ENCODE measurements at places on chromosomes 4 and X.
A peak's percentile ranks its signal among the peaks of the same experiment; 100 is the strongest.

DNA sequence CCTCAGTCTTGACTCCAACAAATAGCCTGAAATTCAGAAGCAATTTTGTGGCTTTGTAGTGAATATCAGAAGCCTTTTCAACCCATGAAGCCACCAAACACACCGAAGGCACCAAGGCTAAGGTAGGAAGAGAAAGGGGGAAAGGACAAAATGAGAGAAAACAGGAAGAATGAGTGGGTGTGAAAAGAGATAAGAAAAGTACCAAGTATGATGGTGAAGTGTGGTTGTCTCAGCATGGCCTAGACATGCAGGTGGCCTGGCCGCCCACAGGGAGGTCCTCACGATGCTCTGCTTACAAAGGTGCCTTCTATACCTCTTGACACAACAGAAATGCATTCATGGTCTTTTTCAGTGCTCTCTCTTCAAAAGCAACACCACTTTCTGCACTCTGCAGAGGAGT is 34.9 kb downstream of the ACSL1 start:
- no peak for DNase-seq

DNA sequence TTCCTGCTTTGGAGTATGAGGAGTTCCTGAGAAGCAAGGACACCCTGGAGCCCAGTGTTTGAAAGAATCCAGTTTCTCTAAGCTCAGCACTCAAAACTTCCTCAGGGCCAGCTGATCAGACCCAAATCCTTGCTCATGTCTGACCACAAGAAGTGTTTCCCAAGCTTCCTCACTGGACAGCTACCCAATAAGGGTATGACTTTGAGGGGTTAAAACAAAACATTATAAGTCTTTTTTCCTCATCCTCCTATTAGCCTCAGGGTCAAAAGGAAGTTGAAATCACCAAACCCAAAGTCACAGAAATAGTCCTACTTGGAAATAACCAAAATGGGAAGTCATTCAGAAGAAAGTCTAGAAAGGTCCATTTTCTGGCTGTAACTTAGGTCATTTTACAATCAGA is 13.7 kb downstream of the ZBTB33 start:
- DNase-seq, result no peak

- DNase-seq, result no peak
These were observed 225.6 kb upstream of the LCORL start for GRCh38 chr4:18247189-18247588.

DNA sequence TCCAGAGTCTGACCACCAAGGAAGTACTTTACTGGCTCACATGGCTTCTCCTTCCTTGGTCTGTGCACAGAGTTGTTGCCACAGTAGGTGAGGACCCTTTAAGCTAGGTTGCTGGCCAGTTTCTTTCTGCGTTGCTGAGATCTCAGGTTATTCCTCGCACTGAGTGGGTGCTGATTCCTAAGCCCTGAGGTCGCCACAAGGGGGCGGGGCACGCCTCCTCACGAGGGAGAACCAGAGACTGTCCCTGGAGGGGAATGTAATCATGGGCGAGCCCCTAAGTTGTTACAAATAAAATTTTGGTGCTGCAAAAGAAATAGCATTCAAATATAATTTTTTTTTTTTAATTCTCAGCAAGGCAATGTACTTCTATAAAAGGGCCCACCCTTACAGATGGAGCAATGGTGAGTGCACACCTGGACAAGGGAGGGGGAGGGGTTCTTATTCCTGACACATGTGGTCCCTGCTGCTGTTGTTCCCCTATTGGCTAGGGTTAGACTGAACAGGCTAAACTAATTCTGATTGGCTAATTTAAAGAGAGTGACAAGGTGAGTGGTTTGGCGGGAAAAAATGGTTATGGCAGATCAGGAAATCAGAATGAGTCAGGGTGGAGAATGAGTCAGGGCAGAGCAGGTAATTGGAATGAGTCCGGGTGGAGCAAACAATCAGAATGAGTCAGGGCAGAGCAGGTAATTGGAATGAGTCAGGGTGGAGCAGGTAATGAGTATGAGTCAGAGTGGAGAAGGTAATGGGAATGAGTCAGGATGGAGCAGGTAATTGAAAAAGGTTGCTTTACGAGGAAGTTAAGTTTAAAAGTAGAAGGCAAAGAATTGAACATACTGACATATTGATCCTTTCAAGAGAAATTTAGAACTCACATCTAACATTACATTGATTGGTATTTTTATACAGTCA is 107.5 kb downstream of the VSIG4 start:
- DNase-seq, result no peak

DNA sequence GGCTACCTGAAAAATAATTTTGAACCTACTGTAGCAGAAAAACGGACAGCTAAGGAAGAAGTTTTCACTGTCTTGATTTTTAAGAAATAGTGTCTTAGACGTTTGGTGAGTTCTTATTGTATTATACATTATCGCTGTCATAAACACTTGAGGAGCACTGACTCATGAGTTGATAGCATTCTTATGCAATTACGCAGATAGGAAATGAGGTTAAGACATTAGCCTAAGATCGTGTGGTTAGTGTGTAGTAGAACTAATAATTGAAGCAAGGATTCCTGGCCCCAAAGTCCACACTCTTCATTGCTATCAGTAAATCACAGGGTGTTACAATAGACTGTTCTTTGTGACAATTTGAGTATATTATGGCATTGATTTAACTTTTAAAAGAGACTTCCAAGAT is 238.1 kb downstream of the ARAP2 start:
- peak; percentile 29 for DNase-seq

DNA sequence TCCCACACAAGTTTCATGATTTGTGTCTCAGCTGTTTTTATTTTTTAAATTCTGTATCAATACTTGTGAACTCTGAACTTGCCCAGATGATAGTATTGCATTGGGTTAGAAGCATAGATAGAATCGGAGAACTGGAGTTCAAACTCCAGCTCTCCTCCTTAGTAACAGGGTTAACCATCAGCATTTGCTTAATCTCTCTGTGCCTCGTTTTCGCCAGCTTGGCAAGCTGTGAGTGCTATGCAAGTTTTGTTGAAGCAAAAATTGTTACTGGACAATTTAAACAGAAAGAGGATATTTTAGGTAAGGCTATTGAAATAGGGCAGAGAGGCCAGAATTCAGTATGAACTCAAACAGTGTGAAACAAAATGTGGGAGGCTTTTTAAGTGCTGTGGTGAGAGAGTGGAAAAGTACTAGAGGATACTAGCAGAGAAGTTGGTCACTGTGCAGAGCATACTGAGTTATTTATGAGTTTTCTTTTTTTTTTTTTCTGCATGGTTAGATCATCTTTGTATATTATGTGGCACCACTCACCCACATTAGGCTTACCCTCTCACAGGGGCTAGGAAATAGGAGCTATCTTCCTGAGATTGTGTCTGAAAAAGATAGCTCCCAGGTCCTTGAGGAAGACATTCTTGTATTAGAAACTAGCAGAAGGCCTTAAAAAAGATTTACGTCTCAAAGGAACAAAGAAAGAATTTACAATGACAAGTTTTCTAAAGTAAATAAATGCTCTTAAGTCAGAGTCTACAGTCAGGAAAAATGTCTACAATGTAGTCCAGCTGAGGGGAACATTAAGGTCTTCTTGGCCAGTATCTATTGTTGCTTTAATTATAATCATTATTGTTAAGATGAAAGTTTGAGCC is 1126.6 kb downstream of the FAT4 start:
- peak; percentile 9 for DNase-seq

DNA sequence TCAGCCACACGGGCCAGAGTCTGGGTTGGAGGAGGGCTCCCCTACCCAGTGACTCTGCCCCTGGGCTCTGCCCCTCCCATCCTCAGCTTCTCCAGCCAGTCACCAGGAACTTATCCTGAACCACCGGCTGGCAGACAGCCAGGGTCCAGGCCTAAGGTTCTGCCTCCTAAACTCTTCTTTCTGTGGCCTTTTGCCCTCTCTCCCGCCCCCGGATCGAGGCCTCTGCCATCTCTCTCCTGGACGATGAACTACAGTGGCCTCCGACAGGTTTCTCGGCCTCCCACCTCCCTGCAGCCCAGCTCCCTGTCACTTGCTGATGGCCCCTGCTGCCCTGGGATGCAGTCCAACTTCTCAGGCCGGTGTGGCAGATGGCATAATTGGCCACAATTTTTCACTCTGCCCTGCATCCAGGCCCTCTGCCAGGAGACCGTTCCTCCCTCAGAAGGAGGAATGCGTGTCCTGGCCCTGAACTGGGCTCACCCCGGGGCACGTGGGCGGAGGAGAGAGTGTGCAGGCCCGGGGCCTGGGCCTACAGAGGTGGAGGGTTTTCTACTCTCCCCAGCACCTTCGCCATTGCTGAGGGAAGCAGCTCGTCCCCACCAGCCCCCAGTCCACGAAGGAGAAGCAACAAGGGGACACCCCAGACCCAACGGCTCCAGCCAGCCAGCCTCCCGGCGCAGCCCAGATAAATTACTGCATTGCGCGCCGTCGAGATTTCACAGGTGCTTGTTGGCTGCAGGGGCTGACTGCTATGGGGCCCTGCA is 81.9 kb upstream of the LRPAP1 start:
- no peak for DNase-seq

- DNase-seq, result no peak
These were observed 9.4 kb upstream of the TIMP1 start for GRCh38 chrX:47572773-47573340.

DNA sequence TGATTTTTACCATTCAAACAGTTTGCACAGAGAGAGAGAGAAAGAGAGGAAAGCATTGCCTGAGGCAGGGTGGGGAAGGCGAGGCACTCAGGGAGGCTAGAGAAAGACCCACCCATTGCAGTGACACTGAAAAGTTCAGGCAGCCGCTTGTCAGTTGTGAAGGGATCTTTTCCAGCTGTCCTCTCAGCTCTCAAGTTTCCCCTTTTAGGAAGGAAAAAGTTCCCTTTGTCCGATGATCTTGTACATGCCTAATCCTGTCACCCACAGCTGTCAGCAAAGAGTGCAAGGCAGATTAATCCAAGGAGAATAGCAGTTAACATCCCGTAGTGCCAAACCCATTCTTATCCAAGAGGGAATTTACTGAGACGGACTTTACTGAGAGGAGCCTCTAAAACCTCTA is 255.0 kb downstream of the MAGEB5 start:
- DNase-seq, result no peak

- no peak for DNase-seq
These were observed 9.0 kb upstream of the SLC26A1 start for GRCh38 chr4:1002131-1002630.

DNA sequence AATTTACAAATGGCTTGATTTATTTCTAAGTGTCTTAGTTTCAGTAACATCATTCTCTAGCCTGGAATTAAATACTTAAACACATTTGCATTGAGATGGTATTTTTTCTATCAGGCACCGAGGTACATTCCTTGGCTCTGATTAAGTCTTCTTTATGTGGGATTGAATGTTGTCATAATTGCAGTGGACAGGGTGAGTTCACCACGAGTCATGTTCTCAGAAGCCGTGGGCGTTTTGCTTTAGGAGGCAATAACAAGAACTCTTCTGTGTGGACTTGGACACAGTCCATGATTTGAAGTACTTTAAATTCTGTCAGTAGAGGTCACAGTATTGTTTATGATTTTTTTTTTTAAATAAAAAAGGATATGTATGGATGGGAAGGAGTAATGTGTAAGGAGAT is 57.1 kb upstream of the EFHC2 start:
- DNase-seq, result peak; percentile 90

DNA sequence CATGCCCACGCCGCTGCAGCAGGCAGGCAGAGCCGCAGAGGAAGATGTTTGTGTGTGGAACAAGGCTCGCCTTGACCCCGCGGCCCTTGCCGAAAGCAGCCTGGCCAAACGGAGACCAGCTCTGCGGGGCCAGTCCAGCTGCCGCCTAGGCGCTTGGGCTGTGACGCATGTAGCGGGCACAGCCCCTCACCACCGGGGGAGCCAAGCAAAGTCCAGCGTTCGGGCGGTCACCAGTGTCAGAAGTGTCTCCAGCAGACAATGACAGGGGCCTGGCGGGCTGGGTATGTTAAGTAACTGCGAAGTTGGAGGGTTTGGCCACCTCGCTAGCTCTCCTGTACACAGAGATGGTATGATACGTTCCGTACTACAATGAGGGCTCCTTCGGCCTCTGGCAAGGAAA is 1.3 kb downstream of the AMER1 start:
- DNase-seq, result no peak

DNA sequence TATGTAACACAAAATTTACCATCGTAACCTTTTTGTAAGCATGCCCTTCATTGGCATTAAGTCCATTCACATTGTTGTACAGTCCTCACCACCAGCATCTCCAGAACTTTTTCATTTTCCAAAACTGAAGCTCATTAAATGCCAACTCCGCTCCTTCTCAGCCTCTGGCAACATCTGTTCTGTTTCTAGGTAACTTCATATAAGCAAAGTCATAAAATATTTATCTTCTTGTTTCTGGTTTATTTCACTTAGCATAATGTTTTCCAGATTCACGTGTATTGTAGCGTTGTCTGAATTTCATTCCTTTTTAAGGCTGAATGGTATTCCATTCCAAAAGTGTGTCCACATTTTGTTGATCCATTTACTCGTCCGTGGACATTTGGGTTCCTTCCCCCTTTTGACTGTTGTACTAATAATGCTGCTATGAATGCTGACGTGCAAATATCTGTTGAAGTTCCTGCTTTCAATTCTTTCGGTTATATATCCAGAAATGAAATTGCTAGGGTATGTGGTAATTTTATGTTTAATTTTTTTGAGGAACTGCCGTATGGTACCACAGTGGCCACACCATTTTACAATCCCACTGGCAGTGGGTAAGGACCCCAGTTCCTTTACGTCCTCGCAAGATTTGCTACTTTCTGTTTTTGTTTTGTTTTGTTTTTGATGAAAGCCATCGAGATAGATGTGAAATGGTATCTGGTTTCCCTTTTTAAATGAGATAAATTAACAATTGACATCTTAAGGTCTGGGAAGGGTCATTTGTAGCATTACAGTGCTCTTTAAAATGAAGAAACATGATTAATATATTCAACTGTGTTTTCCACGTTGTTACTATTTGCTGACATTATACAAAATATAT is 63.4 kb downstream of the PTTG2 start:
- no peak for DNase-seq

GRCh38 chrX:148382983-148383382 is 117.4 kb upstream of the AFF2 start:
- DNase-seq, result no peak

GRCh38 chr4:80072228-80072743 is 743 bp downstream of the ANTXR2 start:
- peak; percentile 41 for DNase-seq

DNA sequence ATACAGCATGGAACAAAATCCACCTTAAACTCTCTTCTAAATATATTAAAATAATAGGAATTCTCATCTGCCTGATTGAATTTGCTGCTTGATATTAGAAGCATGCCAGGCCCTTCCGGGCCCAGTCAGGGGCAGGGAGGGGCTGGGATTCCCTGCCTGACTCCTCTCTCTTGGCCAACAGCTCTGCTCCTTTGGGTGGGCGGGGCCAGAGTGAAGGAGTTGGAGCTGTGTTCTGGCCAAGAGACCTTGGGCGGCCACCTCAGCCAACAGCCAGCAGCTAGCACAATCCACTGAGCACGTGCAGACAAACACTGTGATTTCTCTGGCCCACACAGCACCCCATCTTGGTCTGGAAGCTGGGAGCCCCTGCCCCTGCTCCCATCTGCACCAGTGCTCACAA is 140.3 kb downstream of the PJA1 start:
- DNase-seq, result peak; percentile 46

- DNase-seq, result no peak
These were observed 961.3 kb downstream of the ADGRL3 start for GRCh38 chr4:62161446-62161845.

GRCh38 chr4:76179398-76180318 is 31.5 kb upstream of the NUP54 start:
- DNase-seq, result peak; percentile 69
